ENCODE measurements at places on chromosomes 2 and 18.

DNA sequence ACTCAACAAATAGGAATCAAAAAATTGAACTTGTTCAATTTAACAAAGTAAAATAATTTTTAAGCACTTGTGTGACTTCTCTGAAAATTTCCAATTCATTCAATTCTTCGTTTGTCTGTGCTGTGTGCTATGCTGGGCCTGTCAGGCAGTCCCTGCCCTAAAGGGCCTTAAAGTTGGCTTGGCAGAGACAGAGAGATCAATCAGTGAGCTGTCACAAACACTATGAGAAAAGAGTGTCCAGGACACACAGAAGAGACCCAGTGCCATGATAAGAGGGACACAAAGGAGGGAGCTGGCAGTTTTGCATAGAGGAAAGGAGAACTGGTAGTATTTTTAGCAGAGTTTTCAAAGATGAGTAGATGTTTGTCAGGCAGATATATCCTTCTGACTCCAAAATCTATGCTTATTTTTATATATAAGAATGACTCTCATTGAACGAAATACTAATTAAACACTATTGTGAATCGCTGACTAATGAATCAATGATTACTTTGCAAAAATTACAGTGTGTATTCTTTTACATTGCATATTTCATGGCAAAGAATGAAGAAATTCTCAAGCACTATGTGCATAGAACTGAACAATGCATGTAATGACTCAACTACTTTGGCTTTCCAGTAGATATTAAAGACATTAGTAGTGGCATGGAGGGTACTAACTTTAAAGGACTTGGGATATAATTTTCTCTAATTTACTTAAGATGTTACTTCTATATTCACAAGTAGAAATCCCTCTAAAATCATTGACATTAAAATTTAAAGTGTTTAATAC is 193.3 kb upstream of the BOD1L2 start:
- no peak for DNase-seq

- no peak for DNase-seq
These were observed 6.1 kb upstream of the FARP2 start for GRCh38 chr2:241349941-241350340.

DNA sequence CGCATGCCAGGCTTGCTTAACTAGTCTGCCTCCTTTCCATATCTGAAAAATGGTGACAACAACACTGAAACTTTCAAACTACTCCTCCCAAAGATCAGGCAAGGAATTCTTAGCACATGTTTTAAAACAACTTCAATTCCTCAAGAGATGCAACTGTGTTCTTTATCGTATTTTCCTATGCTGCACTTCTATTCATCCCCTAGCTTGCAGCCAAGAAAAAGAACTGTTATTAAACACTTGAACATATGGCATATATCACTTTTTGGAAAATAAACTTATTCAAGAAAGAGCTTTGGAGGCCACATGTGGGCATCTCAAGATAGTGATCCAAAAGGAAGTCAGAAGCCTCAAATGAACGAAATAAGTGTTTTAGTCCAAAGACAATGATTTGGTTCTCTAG is 75.6 kb upstream of the STAM2 start:
- DNase-seq: no peak

GRCh38 chr2:160205505-160205904 is 5.4 kb upstream of the ITGB6 start:
- DNase-seq: no peak

DNA sequence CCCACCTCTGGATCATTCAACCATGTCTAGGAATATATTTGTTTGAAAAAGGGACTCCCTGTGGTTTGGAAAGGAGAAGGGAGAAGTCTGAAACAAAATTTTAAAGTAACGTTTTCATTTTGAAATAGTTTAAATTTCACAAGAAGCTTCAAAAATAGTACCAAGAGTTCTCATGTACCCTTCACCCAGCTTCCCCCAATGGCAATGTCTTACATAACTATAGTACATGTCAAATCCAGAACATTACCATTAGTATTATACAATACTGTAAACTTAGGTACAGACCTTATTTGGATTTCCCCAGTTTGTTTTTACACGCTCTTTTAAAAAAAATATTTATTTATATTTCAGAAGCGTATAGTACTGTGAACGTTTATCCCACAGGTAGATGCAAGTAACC is 4.0 kb upstream of the LYG2 start:
- no peak for DNase-seq

GRCh38 chr18:35564795-35565453 is 16.6 kb upstream of the GALNT1 start:
- DNase-seq: no peak

GRCh38 chr2:68371581-68371980 is 6.5 kb downstream of the PLEK start:
- DNase-seq: no peak

- no peak for DNase-seq
These were observed 2.4 kb downstream of the PELI1 start for GRCh38 chr2:64141674-64142405.

GRCh38 chr2:204228169-204228886 is 291.8 kb downstream of the ICOS start:
- DNase-seq: no peak

DNA sequence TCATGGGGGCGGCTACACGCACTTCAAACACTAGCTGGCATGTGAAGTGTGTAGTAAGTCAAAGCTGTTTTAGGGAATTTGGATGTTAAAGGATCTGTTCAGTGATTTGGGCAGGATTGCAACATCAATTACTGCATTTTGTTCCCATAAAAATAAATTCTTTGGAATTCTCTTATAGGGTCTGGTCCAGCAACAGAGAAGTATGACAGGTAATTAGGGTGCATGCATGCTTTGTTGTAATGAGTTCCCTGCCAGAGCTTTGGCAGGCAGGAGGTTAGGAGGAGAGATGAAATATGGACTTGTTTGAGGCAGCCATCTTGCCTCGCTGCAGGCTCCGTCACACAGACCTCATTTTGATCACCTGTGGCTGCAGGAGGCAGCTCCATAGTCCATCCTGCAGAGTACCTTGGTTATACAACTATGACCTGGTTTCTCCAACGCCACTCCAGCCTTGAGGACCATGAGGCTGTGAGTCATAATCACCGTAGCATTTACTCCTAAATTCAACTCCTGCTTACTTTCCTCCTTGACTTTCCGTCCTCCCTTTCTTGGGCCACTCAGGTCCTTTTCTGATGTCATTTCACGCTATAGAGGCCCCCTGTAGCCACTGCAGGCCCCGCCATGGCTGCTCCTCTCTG is 26.5 kb upstream of the EML4 start:
- DNase-seq: no peak

DNA sequence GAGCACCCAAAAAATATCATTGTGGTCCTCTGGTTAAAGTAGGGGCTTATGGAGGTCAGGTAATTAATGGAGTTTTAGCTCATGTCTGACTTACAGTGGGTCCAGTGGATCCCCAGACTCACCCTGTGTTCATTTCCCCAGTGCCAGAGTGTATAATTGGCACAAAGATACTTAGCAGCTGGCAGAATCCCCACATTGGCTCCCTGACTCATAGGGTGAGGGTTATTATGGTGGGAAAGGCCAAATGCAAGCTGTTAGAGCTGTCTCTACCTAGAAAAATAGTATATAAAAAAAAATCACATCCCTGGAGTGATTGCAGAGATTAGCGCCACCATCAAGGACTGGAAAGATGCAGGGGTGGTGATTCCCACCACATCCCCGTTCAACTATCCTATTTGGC is 1067.6 kb upstream of the ACVR2A start:
- DNase-seq: no peak

Data from stimulated activated CD8-positive, alpha-beta memory T cell treated with anti-CD3 and anti-CD28 coated beads, Interleukin-15, amount 100 ng/mL, for 24 hours (primary cell).